ENCODE measurements at places on chromosomes 1 and 21.

GRCh38 chr1:166974647-166975345, 544 bp downstream of the ILDR2 start:
- DNase-seq, result no peak

DNA sequence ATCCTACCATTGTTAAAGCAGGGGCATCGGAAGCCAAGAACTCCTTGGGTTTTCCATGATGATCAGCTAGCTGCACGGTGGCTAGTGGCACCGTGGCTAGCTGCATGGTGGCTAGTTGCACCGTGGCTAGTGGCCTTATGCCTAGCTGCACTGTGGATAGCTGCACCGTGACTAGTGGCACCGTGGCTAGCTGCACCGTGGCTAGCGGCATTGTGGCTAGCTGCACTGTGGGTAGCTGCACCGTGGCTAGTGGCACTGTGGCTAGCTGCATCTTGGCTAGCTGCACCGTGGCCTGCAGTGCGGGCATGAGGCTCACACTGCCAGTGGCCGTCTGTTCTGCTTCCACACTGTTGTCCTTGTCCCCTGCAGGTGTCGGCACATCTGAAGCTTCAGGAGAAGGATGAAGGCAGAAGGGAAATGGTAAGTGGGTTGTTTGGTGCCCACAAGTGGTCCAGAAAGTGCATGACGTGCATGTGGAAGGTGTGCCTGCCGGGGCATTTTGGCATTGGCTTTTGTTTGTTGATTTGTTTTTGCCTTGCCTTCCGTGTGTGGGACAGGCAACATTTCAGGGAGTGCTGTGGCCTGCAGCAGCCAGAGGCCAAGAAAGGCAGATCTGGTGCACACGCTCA, 38.6 kb downstream of the TFF3 start:
- DNase-seq, result no peak

DNA sequence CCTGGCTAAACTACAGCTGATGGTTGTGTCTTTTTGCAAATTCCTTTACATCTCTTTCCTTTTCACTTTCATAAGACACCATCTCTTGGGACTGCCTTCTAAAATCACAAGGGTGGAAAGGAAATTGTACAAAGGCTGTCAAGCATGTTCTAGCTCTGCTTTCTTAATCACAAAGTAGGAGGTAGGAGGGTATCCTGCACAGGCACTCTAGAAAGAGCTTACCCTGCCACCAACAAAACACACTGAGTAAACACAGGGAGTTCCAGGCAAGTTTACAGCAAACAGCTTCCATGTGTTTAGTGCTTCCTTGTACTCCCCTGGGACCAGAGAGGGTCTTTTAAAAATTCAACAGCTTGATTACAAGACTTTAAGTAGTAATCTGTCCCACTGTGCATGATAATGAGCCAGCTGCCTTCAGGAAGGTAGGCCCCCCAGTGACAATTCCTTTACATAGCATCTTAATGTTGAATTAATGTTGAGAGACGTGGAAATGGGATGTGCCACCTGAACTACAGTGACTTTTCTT, 2.4 kb downstream of the PLPP3 start:
- DNase-seq, result peak; percentile 30

DNA sequence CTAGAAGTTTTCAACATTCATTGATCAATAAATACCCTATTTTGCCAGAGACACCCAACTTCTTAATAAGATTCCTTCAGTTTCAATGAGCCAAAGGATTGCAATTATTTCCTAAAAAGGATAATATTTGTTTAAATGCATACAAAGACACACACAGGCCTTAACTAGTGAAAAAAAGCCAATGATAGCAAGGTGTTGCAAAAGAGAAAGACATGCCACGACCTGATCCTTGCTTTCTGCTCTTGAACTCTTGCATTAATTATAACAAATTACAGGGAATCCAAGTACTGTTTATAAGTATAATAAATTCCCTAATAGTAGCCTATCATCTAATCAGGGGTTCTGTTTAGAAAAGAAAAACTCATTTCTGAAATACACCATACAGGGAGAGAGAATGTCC, 131.1 kb downstream of the PTPN14 start:
- DNase-seq, result no peak

- DNase-seq, result no peak
Observed at GRCh38 chr1:231050395-231050794, 10.3 kb upstream of the FAM89A start.

DNA sequence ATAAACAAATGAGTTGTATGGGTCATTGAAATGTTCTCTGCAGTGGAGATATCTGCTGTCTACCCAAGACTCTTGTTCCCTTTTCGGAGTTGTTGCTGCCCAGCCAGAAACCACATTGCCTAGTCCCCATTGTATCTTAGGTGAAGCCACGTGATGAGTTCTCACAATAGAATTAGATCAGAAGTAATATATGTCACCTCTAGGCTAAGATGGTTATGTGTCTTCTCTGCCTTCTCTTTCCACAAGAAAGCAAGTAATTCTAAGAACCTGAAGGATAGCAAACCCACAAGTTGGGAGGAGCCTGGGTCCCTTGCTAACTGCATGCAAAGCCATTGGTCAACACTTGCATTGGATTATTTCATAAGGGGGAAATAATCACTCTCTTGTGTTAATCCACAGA, 76.6 kb downstream of the ADCY10 start:
- no peak for DNase-seq

DNA sequence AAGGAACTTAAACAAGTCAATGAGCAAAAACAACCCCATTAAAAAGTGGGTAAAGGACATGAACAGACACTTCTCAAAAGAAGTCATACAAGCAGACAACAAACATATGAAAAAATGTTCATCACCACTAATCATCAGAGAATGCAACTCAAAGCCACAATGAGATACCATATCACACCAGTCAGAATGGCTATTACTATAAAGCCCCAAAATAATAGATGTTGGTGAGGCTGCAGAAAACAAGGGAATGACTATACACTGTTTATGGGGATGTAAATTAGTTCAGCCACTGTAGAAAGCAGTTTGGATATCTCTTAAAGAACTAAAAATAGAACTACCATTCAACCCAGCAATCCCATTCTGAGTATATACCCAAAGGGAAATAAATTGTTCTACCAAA, 51.2 kb downstream of the MRPL39 start:
- DNase-seq, result no peak

All from AG20443 (cell line).